NCI-H510A treated with DMSO at 0.1 percent for 48 hours (cell line): ENCODE measurements at places on chromosomes 3 and 15.

- DNase-seq, result no peak
Measured at GRCh38 chr3:16516695-16517481, 3.4 kb upstream of the RFTN1 start.

DNA sequence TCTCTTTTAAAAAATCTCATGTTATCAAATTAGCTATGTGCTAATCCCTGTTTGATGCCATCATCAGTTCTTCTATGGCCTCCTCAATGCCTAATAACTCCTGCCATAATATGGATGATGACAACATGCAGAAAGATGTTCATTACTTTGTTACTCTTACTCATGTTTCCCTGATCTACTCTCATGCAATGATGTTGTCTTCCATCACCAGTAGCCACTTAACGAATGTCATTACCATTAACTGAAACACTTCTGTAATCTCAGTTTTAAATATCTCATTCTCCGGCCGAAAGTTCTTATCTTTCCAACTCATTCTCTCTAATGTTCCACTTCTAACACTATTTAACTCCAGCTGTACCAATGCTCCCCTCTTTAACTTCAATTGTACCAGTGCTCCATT, 1187.7 kb downstream of the OTOL1 start:
- DNase-seq, result no peak

- no peak for DNase-seq
Measured at GRCh38 chr15:60387321-60387720, 10.5 kb downstream of the ANXA2 start.

DNA sequence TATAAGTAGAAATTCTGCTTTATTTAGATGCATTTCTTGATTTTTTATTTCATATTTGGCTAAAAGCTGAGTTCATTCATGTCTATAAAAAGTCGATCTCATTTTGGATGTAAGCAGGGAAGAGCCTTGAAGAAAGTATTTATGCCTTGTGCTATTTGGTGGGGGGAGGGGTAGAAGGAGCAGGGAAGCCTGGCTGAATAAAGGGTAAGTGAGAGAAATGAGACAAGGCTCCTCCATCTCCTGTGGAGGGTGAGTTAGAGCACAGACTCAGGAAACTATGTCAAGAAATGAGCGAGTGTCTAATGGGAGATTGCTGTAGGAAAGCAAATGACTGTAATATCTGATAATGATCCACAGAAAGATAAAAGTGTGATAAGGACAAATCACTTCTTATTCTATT, 121.8 kb upstream of the ATP11B start:
- no peak for DNase-seq

GRCh38 chr3:12155828-12156227, 2.9 kb downstream of the TIMP4 start:
- DNase-seq, result no peak

- DNase-seq, result no peak
Measured at GRCh38 chr3:10565814-10566213, 60.4 kb upstream of the ATP2B2 start.

DNA sequence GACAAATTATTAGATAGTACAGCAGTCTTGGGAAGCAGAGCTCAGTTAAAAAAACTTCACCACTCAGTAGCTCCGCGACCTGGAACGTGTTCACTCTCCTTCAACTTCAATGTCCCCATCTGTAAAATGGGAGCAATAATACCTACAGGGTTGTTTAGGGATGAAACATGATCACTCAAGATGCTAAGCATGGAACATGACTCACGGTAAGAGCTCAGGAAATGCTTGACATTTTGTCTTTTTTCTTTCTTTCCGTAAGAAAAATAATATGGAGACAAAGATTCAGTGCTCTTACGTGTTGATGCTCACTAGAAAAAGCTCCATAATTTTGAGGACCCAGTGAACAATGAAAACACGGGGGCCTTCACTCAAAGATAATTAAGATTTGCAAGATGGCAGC, 606.7 kb upstream of the MDFIC2 start:
- DNase-seq, result no peak

DNA sequence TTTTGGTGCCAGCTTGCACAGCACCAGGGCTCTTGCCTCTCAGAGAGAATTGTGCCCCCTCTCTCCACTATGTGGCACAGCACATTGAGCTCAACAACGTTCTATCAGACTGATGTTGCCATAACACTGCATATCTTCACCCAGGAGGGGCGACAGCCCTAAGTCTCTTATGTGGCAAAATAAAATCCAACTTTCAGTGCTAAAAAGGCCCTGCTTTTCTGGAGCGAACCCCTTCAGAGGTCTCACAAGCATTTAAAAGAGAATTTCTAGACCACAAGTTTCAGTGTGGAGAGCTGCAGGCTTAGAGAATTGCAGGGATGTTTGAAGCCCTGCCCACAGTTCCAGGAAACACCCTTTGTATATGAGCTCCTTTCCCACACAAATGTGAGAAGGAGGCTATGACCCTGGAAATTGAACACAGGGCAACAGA, 85.5 kb downstream of the LIPC start:
- DNase-seq, result no peak

DNA sequence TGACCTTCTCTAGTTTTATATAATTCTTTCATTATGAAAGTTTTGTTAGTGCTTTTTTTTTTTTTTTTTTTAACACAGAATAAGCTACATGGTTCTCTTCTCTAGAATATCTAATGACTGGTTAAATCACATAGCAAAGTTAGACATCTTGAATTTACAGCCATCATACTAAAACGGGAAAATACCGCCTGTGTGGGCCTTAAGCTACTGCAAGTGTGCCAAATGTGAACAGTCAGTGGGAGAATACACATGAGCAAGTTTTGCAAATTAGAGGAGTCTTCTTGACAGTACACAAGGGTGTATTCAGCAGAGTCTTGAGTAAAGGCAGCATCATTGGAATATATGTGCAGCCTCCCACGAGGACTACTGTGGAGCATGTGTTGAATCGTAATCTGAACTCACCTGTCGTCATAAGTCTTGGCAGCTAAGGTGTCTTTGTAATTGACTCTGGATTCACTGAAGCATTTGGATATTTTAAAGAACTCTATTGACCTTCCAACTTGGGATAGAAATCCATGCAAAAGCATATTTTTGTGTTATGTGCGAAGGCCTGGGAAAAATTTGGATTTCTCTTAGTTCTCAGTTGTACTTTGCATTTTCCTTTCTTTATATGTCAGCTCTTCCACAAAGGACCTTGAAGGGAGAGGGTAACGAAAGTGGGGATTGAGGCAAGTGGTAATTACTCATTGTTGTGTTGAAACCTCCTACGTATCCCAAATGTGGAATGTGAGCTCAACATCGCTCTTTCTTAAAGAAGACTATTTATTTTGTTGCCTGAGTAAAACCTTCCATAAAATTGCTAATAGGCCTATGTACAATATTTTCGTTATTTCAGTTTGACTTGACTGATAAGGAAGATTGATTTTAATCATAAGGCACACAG, 117.4 kb downstream of the ATG7 start:
- no peak for DNase-seq

GRCh38 chr3:158352551-158352950, 218.4 kb upstream of the MLF1 start:
- DNase-seq, result no peak

DNA sequence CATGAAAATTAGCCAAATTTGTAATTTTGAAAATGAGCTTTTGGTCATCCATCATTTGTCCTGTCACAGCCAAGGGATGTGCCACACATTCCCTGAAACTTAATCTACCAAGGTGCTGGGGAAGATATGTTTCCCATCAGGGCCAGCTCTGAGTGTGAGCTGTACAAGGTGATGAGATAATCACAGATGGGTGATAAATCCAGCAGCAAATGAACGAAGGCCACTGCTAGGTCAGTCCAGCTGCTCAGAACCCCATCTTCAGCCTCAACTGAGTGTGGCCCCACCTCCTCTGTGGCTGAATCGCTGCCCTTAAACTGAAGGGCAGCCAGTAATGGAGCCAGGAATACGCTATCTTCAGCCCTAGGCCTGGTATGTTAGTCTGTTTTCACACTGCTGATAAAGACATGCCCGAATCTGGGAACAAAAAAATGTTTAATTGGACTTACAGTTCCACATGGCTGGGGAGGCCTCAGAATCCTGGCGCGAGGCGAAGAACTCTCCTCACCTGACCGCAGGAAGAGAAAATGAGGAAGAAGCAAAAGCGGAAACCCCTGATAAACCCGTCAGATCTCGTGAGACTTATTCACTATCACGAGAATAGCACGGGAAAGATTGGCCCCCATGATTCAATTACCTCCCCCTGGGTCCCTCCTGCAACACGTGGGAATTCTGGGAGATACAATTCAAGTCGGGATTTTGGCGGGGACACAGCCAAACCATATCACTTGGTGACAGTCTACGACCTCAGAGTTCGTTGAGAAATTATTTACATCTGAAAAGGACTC, 553.0 kb downstream of the NTRK3 start:
- DNase-seq, result no peak

DNA sequence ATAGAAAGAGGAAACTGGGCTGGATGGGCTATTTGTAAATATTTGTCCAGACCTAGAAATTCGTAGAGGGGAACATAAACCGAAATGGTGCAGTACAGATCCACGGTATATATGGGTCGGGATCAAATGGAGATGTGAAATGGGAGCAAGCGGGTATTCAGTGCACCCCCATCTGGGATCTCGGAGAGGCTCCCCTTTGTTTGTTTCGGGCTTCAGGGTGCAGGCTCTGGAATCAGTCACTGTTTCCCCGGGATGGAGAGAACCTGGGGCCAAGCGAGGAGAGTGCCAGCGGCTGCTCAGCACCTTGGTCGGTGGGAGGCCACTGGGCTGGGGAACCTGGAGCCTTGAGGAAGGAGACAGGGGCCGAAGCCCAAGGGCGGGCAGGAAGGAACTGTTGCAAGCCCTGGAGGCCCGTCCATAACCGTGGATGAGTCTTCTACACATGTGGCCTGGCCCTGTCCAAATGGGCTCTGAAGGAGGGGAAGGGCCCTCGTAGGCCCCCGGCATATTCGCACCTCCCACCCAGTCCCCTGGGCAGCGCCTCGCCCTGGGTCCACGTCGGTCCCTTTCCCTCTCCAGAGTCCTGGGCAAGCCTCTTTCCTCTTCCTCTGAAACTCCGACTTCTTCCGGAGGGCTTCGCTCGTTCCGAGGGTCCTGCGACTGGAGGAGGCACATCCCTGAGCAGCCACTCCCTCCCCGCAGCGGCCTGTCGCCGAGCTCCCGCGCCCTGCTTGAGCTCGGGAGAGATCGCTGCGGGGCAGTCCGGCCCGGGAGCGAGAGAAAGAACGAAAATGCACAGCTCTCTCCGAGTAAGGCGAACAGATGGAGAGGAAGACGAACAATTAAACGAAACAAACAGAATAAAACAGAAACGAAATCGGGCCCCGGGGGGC, 3.0 kb downstream of the ISL2 start:
- DNase-seq, result no peak

DNA sequence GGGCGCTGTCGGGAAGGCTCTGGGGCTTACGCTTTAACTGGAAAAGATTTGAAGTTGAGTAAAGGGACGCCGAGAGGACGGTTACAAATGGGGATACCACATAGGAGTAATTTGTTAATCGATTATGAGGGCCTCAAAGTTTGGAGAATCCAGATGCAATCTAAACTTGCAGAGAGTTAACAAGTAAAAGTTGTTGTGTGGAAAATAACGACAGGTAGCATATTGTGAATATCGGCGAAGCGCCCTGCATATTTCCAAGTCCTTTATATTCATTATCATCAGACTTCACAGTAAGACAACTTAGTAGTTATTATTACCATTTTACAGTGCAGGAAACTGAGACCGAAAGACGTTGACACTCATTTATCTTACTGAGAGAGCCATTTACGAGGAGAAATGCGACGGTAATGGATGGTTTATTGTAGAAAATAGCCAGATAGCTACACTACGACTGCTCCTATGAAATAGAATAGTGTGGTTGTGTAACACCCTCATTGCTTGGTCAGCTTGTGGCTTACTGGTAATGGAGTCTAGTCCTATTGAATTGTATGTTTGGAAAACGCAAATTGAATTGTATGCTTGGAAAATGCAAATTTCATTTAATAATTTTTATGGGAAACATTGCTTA, 700 bp downstream of the MKRN2 start:
- DNase-seq, result peak; percentile 12

- DNase-seq, result no peak
Measured at GRCh38 chr3:70072180-70072579, 72.6 kb downstream of the SAMMSON start.

DNA sequence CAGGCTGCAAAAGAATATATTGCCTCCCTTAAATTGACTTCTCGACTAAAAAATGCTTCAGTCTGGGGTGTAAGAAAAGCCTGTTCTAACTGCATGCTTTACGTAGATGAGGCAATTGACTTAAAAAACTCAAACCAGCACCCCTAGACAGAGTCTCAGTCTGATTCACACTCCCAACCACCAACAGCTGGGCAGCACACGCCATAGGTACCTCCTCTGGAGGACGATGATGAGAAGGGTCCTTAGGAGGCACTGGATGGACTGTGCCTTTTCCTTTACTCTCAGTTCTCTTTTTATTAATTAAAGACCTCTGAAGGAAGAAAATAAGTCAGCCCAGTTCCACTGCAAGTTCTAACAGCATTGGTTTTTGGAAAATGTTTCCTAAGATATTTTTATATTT, 175.0 kb downstream of the PDZRN3 start:
- no peak for DNase-seq

GRCh38 chr15:90201944-90202375, 830 bp downstream of the SEMA4B start:
- no peak for DNase-seq

- peak; percentile 96 for DNase-seq
Measured at GRCh38 chr3:155870133-155870944, at the start of gene GMPS. Gene GMPS, plus strand, starts transcription at chr3:155870650. Its CDS starts 221 bp downstream, at chr3:155870871.

DNA sequence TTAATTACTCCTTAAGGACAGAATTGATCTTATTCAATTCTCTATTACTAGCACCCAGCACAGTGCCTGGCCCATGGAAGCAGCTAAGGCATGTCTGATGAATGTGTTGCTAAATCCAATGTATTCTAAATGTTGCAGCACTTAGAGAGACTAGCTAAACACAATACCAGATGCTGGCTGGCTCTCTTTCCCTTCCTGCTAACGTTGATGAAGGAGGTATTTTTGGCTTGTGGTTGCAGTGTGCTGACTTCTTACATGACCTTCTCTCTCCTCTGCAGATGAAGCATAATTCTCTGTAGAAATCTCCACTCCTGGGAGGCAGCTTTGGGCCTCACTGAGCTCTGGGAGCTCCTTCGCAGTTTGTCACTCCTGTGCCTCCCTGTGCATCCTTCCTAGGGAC, 183.6 kb downstream of the PEX5L start:
- no peak for DNase-seq

DNA sequence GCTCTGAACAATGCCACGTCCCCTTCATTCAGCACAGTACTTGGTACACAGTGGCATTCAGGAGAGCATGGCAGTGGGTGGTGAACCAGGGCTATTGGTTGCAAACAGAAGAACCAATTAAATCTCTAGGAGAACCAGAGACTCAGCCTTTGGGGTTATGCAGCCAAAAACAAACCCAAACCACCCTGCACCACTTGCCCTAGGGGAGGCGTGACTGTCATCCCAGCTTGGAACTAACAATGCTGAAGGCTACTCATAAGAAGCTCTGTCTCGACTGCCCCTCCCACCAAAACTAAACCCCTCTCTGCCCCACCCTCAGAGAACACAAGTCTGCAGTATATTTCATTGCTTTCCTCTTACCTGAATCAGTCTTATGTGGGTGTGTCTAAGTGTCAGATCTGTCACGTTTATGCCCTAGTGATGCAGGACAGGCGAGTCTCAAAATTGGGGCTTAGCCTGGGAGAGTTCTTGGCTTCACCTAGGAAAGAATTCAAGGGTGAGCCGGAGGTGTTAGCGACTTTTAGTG, 15.2 kb upstream of the KLHL40 start:
- DNase-seq, result no peak
